Tibial nerve (tissue), 4 donors: ENCODE measurements at places on chromosomes 7 and 10. TPM values are rescaled to one million over a fixed set of nuclear protein-coding genes. Genes with fewer than 3 reads are reported as not detected.

Gene GSDME
- total RNA-seq: 8.5 TPM

GRCh38 chr10:132452216-132452650 is 55.2 kb downstream of the PWWP2B start:
- no peak for DNase-seq

GRCh38 chr7:86326847-86327246 is 316.9 kb upstream of the GRM3 start:
- no peak for DNase-seq

- DNase-seq: no peak
These were observed 99.0 kb upstream of the GPR22 start for GRCh38 chr7:107370816-107371215.

- DNase-seq: no peak
These were observed 40.6 kb upstream of the VKORC1L1 start for GRCh38 chr7:65832281-65832680.

Gene ZNF503
- total RNA-seq: 10.3 TPM

DNA sequence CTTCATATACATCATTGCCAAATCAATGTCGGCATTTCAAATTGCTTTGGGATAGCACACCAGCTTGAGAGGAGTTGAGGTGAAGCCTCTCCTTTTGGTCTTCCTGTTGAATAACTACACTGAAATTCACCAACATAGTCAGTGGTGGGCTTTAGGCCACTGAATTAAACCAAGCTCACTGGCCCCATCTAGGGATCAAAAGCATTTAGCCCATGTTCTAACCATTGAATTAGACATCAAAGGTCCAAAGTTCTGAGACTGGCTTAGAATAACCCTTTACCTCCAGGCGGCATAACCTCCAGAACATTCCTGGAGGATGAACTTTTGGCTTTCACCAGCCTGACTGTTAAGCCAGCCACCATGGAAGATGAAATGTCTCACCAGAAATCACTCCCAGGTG is 54.6 kb downstream of the BPGM start:
- DNase-seq: no peak

- DNase-seq: no peak
These were observed 1176.1 kb downstream of the GATA3 start for GRCh38 chr10:9230625-9231024.

DNA sequence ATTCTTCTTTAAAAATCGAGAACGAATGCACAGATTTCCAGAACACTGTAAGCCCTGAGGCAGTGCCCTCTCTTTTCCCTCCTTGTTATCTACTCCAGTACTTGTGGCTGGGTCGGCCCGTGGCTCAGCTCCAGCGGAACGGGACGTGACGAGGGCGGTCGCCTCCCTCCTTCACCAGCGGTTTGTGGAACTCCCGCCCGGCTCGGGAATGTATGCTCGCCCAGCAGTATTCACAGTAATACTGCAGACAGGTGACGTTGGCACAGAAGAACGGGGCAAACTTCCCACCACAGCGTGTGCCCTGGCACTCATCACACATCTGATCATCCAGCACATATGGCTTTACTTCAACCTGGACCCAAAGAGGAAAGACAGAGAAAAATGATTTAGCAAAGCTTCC is 128.5 kb downstream of the BTAF1 start:
- no peak for DNase-seq

Gene CDC14C
- not detected for total RNA-seq

DNA sequence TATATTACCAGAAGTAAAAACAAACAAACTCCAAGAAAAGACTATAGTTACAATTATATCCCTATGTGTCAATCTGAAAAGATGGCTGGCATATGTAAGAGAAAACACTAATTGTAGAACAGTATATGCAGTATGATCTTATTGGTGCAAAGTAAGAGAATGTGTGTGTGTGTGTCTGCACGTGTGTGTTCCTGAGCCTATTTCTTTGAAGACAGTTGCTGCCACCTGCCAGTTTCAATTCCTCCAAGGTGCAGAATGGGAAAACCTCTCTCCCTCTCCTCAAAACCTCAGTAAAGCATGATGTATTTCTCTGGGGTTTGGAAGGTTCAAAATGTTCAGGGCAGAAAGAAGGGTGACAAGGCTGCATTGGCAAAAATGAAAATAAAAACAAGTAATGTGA is 8.8 kb upstream of the SFTPA1 start:
- DNase-seq: no peak

GRCh38 chr7:103648135-103648534 is 202.1 kb upstream of the SLC26A5 start:
- no peak for DNase-seq

GRCh38 chr7:14858410-14858809 is 44.1 kb downstream of the DGKB start:
- no peak for DNase-seq

Gene SPDYE18
- total RNA-seq: 4.0 TPM

DNA sequence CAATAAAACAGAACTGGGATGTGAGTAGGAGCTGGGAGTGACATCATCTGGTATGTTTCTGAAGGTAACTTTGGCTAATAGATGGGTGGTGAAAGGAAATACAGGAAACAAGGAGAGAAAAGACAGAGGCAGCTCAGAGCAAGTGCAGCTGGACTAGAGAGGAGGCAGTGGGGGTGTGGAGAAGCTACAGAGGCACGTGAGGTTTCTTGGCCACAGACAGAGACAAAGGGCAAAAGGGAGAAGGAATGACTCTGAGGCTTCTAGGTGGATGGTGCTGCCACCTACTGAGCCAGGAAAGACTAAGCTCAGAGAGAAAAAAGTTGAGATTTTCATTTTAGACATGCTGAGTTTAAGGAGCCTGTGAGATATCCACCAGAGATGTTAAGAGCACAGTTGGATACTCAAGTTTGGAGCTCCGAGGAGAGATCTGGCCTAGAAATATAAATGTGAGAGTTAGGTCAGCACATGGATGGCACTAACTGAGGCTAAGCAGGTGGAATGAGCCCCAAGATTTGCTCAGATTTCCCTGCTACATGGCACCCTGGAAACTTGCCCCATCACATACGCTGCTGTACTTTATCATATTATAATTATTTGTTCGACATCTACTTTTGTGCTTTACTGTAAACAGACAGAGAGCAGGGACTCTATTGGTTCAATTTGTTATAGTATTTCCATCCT is 293.0 kb upstream of the IMMP2L start:
- DNase-seq: no peak

Gene CCSER2
- total RNA-seq: 43.9 TPM

DNA sequence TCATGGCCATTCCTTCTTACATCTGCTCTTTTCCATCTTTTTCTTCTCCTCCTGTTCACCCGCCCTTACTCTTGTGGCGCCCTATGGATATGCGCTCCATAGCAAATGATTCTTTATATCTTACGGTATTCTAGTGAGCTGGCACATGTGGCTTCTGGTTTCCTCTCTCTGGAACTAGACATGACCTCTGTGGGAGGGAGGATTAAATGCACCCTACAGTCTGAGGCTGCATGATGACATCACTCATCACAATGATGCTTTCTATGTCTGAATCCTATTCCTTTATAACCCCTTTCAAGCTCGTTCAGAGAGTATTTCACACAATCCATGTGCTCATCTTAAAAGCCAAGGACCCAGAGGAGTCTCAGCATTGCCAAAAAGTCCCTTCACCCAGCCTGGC is 153.3 kb downstream of the EGFR start:
- DNase-seq: no peak

DNA sequence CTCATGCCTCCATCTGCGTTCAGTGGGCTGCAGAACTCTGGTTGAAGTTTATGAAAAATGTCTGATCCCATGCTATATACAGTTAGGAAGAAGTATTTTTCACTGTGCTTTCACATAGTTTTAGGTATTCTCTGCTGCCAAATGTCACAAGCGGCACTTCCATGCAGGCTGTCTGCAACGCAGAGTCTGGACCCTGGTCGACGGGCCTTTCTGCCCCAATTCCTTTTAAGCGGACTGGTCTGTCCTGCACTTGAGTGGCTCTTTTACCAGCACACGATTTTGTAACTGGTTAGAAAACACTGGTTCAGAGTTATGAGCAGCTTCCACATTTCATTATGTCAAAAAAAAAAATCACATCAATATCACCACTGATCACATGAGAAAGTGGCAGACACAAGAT is 143.0 kb downstream of the DIP2C start:
- DNase-seq: no peak

Gene CTAGE8
- 1.5 TPM for total RNA-seq
